Activated CD8-positive, alpha-beta T cell treated with anti-CD3 and anti-CD28 coated beads, Interleukin-2, amount 10 ng/mL, durations not matched to agents 7 days and 5 days (primary cell): ENCODE measurements at places on chromosomes 4 and X. TPM values are rescaled to one million over a fixed set of nuclear protein-coding genes. Genes with fewer than 3 reads are reported as not detected.
A peak's percentile ranks its signal among the peaks of the same experiment; 100 is the strongest.

DNA sequence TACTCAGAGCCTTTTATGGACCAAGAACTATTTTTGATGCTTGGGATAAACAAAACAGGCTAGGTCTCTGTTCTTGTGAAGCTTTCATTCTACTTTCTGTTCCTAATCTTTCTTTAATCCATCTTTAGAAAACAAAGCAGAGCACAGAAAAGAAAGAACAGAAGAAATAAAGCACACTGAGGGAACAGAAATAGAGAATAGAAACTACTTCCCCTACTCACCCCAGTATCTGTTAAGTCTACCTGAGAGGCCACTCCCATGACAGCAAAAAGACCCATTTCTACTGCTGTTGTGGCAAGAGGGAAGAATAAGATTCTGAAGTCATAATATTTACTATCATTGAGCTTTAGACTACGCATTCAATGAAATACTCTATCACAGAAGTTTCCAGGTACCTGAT lies 9.2 kb downstream of the RFC1 start:
- no peak for DNase-seq
- peaks cover 49% of the 10 kb centered on the region for H3K4me1 ChIP-seq
- H3K27me3 ChIP-seq, result no peaks in the 10 kb centered on the region
- H3K4me3 ChIP-seq, result no peak overlapping the region

DNA sequence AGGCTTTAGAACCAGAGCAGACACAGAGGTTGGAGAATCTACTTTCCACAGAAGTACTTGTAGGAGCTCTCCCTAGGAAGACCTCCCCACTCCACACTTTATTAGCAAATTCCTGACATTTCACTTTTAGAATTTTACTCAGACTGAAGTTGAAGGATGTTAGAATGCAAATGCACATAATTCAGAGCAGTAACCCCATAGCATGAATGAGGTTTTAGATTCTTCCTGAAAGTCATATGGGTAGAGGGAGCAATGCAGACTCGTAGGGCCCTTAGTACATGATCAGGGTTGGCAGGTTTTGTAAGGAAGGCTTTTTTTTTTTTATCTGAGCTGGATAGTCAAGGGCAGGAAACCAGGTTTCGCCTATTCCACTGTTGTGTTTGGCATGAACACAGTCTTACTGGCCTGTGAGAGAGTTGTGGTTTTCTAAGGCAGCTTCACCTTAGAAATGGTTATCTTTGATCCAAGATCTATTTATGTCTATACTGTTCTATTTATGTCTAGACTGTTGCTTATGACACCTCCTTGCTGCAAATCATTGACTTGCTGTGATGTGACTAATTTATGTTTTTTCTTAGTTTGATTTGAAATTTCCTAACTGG lies 48.9 kb downstream of the SPATA18 start:
- H3K36me3 ChIP-seq, result no peaks in the 10 kb centered on the region
- no peak overlapping the region for H3K27ac ChIP-seq
- no peak for DNase-seq

GRCh38 chr4:5867866-5868265 lies 25.0 kb downstream of the CRMP1 start:
- peaks cover 43% of the 10 kb centered on the region for H3K4me1 ChIP-seq
- peaks cover 8% of the 10 kb centered on the region for H3K27me3 ChIP-seq
- no peaks in the 10 kb centered on the region for H3K36me3 ChIP-seq
- H3K4me3 ChIP-seq, result no peak overlapping the region
- no peak for DNase-seq

GRCh38 chr4:29423836-29424721 lies 1296.1 kb upstream of the PCDH7 start:
- no peaks in the 10 kb centered on the region for H3K4me1 ChIP-seq
- no peak overlapping the region for H3K4me3 ChIP-seq
- no peaks in the 10 kb centered on the region for H3K27me3 ChIP-seq
- H3K27ac ChIP-seq, result no peak overlapping the region
- DNase-seq, result no peak

GRCh38 chrX:72305286-72306084 lies at the start of gene CITED1:
TSS of gene CITED1 (minus strand) at chrX:72305914. CDS start at chrX:72302869, 3,045 bp downstream.
- no peak for DNase-seq
- H3K4me3 ChIP-seq, result peak within 1 kb of the TSS; percentile 67
- no peaks in the 10 kb centered on the region for H3K36me3 ChIP-seq
- H3K27ac ChIP-seq, result no peak within 1 kb of the TSS

GRCh38 chr4:21778702-21779101 lies 169.9 kb downstream of the KCNIP4 start:
- no peak for DNase-seq
- no peaks in the 10 kb centered on the region for H3K4me1 ChIP-seq
- H3K27ac ChIP-seq, result no peak overlapping the region
- H3K27me3 ChIP-seq, result no peaks in the 10 kb centered on the region

DNA sequence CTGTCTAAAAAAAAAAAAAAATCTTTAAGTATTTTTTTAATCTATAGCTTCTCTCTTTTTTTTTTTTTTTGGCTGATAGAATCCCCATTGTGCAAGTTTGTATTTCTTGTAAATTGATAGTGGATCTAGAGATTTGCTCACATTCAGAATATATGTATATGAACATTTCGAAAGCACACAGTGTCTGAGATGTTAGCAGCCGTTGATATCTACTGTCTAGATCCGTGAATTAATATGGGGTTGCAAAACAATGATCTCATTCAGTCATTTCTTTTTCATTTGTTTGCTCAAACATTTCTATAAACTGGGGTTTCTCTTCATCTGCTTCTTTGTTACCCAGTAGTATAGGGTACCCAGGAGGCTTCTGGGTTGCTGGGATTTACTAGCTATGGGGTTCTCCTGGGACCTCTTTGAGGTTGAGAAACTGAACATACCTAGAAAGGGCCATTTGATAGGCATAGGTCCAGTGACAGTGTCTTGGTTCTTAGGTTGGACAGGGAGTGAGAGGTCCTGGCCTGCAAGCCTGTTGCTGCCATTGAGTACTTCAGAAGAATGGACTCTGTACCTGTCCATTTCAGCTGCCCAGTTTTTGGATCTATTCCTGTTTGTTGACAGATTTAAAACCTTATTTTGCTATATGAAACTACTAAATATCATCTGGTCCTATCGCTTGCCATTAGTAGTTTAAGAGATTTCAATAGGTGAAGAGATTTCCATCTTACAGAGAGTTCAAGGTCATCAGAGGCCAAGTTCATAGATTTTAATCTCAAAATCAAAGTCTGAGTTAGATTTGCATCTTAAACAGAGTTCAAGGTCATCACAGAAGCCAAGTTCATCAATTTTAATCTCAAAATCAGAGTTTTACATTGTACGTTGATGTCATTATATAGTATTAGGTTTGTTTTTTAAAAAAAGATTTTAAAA lies 50.8 kb downstream of the WWC2 start:
- peaks cover 3% of the 10 kb centered on the region for H3K27me3 ChIP-seq
- no peak overlapping the region for H3K27ac ChIP-seq
- no peak for DNase-seq
- H3K4me1 ChIP-seq, result no peaks in the 10 kb centered on the region

- H3K4me1 ChIP-seq, result no peaks in the 10 kb centered on the region
- no peaks in the 10 kb centered on the region for H3K36me3 ChIP-seq
- H3K27me3 ChIP-seq, result no peaks in the 10 kb centered on the region
- H3K27ac ChIP-seq, result no peak overlapping the region
- no peak for DNase-seq
Observed at GRCh38 chr4:65651031-65651430, 19.3 kb downstream of the EPHA5 start.

GRCh38 chr4:64068096-64068495 lies 341.2 kb downstream of the TECRL start:
- no peak overlapping the region for H3K4me3 ChIP-seq
- H3K4me1 ChIP-seq, result no peaks in the 10 kb centered on the region
- no peak overlapping the region for H3K27ac ChIP-seq

OTC gene
- total RNA-seq, result not detected

BMP3 gene
- not detected for total RNA-seq
